ENCODE measurements at places on chromosomes 3 and 15.

DNA sequence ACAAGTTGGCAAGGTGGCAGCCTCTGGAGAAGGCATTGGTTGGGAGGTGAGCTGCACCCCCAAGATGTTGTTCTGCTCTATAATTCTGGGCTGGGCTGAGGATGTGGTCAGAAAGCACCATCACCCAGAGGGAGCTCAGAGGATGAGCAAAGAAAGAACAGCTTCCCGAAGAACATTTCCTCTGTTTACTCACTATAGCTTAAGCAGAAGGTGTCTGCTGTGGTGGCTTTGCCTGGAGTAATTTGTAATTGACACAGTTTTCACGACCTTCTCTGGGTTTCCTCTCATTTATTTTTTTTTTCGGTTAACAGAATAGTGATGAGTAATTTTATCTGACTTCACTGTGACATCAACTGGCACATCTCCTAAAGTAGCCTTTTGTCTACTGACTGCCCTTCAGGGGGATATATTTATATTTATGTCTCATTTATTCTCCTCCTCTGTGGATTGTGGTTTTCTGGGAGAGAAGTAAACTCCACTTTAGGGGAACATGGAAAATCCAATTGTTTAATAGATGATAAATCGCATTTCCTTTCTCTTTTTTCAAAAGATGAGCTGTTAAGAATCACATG lies 49.5 kb upstream of the ABHD17C start:
- DNase-seq = no peak

DNA sequence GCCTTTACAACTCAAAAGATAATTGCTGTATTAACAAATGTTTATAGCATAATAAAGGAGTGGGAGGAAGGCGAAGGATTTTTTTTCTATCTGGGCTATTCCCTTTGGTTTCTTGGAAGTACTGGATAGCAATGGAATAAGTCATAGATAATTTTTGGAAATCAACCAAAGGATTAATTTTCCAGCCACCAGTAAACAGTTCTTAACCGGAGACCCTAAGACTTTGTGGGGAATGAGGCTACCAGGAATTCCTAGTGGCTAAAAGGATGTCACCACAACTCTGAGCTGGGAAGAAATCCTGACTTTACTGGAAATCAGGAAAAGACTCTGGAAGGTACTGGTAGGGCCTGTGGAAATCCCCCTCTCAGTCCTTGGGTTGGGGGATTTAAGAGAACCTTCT lies 138.4 kb upstream of the RARB start:
- DNase-seq = no peak

DNA sequence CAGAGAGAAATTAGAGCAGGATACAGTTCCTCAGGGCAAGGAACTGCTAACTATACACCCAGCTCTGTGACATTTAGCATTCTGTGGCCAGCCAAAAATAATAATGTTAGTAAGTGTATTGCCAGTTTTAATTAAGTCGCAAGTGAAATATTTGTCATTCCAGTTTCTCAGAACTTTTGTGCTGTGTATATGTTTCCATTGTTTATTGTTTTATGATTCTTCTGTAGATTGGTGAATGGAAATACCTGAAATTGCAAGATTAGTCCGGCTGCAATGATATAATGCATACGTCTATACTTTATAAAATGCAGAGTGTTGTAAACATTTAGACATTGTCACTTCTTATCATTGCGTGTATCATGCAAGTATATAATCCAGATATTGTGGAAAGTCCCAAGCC lies 351.3 kb upstream of the GRM7 start:
- no peak for DNase-seq

DNA sequence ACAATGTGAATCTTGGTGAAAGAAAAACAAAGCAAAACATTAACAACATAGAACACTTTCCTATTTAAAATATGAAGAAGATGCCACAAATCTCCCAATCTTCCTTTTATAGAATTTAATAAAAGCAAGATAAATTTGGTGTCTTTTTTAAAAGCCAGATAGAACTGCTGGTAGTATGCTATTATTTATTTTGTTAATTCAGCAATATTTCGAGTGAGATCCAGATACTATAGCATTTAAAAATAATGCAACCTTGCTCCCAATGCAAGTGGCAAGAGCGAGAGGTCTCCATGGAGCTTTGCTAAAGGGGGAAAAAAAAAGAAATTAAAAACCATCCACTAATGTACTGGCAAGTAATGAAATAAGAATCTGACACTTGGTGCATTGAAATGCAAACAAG lies 121.8 kb downstream of the IL20RB start:
- no peak for DNase-seq

DNA sequence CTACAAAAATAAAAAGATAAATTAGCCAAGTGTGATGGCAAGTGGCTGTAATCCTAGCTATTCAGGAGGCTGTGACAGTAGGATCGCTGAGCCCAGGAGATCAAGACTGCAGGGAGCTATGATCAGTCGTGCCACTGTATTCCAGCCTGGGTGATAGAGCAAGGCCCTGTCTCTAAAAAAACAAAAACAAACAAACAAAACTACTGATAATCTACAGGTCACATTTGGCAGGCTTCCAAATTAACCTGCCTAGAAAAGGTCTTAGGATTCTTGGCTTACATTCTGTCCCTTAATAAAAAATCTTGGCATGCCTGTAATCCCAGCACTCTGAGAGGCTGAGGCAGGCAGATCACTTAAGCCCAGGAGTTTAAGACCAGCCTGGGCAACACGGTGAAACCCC lies 33.4 kb upstream of the SETD2 start:
- no peak for DNase-seq

GRCh38 chr3:51735950-51736349 lies 29.1 kb downstream of the GRM2 start:
- DNase-seq = no peak

- no peak for DNase-seq
Measured at GRCh38 chr15:36152936-36153335, 426.5 kb upstream of the CDIN1 start.

GRCh38 chr15:58490888-58491473 lies 59.2 kb downstream of the LIPC start:
- no peak for DNase-seq

- DNase-seq = no peak
Measured at GRCh38 chr3:151037746-151038477, 47.6 kb upstream of the MED12L start.

DNA sequence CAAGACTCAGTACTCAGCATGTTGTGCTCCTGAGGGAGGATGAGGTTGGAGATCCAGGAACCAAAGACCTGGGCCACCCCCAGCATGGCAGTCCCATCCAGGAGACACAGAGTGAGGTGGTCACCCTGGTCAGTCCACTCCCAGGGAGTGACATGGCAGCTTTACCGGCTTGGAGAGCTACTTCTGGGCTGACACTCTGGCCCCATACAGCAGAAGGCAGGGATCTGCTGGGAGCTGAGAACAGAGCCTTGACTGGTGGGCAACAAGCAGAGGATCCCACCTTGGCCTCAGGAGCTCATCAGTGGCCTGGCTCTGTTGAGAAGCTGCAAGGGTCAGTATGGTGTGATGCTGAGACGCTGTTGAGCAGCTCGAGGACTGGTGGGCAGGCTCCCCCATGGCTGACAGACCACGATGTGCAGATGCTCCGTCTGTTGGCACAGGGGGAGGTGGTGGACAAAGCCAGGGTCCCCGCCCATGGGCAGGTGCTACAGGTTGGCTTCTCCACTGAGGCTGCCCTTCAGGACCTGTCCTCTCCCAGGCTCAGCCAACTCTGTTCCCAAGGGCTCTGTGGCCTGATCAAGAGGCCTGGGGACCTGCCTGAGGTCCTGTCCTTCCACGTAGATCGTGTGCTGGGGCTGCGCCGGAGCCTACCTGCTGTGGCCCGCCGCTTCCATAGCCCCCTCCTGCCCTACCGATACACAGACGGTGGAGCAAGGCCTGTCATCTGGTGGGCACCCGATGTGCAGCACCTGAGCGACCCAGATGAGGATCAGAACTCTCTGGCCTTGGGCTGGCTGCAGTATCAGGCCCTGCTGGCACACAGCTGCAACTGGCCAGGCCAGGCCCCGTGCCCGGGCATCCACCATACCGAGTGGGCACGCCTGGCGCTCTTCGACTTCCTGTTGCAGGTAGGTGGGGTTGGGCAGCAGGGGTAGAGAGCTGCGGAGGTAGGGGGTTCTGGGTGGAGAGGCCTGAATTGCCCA lies 53.8 kb downstream of the GASK1A start:
- no peak for DNase-seq

DNA sequence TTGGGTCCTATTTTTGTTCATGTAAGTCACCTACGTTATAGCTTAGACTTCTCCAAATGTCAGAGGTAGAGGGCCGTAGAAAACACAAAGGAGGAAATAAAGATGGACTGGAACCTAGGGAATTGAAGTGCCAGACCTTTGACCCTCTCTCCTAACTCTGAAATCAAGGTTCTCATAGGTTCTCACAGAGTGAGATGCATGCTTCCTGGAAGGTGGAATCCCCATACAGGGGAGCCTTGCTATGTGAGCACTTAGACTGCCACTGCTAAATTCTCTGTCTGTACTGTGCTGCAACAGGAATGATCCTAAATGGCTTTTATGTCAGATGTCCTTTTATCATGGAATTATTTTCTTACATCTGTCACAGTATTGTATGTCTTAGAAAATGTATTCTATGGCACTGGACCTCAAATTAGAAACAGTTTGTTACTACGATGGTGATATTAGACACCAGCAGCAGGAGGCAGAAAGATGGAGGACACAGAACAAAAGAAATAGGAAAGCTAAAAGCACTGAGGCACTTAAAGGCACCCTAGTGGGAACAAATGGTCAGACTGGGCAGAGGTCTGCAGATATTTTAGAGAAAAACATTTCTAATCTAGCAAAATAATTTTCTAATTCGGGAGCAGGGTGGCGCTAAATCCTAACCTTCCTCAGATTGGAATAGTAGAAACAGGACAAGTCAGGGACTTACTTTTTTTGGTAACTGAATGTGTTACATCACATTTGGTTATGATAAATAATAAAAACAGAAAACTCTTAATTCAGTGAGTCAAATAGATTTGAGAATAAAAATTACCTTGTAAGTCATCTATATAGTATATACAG lies 60.2 kb upstream of the CDAN1 start:
- DNase-seq = no peak

GRCh38 chr3:102174832-102175374 lies 259.9 kb upstream of the ZPLD1 start:
- DNase-seq = no peak
